ENCODE measurements at places on chromosomes 6 and 20.

DNA sequence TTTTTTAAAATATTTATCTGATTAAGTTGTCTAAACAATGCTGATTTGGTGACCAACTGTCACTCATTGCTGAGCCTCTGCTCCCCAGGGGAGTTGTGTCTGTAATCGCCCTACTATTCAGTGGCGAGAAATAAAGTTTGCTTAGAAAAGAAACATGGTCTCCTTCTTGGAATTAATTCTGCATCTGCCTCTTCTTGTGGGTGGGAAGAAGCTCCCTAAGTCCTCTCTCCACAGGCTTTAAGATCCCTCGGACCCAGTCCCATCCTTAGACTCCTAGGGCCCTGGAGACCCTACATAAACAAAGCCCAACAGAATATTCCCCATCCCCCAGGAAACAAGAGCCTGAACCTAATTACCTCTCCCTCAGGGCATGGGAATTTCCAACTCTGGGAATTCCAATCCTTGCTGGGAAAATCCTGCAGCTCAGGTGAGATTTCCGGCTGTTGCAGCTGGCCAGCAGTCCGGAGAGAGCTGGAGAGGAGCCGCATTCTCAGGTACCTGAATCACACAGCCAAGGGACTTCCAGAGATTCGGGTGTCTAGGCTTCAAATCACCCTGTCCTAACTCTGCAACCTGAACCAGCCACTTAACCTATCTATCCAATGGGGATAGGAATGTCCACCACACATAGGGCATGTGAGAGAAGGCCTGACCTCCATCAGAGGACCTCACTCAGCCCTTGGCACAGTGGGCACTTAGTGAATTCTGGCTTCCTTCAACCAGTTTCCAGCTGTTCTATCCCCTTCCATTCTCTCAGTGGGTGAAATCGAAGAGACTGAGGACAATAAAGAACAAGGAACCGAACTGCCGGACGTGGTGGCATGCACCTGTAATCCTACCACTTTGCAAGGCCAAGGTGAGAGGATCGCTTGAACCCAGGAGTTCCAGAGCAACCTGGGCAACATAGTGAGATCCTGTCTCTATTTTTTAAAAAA is 3.1 kb downstream of the TNF start:
- DNase-seq = no peak

- no peak for DNase-seq
Measured at GRCh38 chr6:107735906-107736635, 88.0 kb downstream of the SCML4 start.

DNA sequence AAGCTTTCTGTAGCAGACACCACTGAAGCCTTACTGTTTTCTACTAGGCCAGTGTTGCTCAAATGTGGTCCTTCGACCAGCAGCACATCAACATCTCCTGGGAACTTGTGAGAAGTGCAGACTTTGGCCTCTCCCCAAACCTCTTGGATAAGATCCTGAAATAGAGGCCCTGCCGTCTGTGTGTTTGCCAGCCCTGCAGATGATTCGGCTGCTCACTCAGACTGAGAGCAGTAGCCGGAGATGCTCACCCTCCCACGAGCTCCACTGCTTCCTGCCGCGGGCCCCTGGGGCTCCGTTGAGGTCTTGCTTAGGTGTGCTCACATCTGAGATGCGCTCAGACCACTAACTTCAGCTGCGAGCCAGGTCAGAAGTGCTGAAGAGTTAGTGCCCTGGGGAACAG is 129.5 kb upstream of the SSTR4 start:
- no peak for DNase-seq

GRCh38 chr20:45346291-45346718 is 1.9 kb downstream of the SDC4 start:
- DNase-seq = no peak

GRCh38 chr6:25156123-25156522 is 123.1 kb upstream of the CARMIL1 start:
- DNase-seq = no peak

DNA sequence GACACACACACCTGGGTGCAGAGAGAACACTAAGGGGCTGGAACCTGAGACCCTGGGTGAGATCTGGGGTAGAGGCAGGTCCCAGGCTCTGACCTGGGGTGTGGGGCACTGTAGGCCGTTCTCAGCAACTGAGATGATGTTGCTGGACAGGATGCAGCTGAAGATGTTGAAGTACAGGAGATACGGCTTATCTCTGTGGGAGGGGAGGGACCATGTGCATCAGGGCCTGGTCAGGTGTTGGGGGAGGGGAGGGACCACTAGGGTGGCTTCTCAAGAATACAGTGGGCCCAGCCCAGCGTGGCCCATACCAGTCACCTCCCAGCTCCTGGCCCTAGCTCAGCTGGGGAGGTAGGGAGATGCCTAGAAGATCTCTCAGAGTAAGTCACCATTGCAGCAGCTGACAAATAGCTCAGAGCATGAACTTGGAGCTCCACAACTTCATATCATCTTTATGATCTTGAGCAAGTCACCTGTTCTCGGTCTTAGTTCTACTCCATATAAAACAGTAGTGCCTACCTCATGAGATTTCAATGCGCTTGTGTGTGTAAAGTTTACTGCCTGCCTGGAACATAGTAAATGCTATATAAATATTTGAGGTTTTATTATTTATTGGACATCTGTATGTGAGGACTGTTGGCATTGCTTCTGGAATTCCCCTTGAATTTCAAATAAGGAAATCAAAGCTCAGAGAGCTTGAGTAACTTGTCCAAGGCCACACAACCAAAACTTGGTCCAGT is 3.8 kb downstream of the SLC44A4 start:
- no peak for DNase-seq

GRCh38 chr6:40735521-40735920 is 148.4 kb upstream of the LRFN2 start:
- DNase-seq = no peak

DNA sequence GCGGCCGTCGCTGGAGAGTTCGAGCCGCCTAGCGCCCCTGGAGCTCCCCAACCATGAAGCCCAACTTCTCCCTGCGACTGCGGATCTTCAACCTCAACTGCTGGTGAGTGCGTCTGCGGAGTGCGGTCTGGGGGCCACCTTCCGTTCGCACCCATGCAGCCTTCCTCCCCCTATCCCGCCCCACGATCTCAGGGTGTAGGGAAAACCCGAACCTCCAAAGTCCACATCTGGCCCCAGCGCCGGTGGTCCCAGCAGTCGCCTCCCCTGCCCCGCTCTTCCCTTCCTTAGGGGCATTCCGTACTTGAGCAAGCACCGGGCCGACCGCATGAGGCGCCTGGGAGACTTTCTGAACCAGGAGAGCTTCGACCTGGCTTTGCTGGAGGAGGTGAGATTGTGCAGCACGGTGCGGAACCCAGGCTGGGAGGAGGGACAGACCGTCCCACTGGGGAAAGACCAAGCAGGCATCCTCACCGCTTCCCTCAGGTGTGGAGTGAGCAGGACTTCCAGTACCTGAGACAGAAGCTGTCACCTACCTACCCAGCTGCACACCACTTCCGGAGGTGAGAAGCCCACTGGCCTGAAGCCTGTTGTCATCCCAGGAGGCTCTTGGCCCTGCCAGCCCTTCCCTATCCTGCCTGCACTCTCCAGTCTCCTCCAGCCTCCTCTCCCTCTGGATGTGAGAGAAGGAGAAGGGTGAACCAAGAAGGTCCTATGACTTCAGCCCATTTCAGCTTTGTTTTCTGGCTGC is 719 bp downstream of the SMPD2 start:
- no peak for DNase-seq

GRCh38 chr20:54525916-54526590 is 50.7 kb downstream of the DOK5 start:
- no peak for DNase-seq

DNA sequence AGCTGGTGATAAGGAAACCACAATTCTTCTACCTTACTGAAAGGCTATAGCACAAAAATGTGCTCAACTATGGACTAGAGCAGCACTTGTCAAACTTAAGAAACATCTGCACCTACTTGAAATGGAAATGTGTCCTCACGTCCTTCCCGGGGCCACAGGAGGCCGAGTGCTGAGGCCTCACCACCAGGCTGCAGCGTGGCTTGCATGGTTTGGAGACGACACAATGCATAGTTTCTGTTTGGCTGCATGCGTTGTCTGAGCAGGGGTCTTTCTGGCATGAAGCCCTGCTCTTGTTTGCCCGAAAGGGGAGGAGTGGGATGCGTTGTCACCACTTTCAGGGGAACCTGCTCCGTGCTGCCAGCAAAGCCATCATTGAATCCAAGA is 228.8 kb downstream of the TTLL2 start:
- DNase-seq = no peak

GRCh38 chr20:63027922-63028389 is 21.2 kb upstream of the BHLHE23 start:
- no peak for DNase-seq

- no peak for DNase-seq
Measured at GRCh38 chr6:134634966-134635365, 314.9 kb downstream of the ALDH8A1 start.

- DNase-seq = no peak
Measured at GRCh38 chr20:47360297-47361056, 4.0 kb upstream of the ZMYND8 start.

- DNase-seq = no peak
Measured at GRCh38 chr6:110786271-110786670, 29.0 kb downstream of the CDK19 start.

DNA sequence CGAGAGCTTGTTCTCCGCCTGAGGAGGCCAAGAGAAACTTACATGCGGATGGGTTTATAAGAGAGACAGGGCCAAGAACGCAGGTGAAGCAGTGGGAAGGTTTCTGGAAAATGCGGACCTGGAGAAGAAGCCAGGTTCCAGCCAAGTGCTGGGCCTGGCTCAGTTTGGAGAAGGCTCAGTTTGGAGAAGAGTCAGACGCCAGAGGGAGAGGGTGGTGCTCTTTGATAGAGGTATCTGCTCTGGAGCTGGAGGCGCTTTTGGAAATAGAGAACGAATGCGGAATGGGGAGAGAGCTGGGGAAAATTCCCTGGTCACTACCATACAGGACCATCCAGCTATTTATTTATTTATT is 753 bp downstream of the RSPH9 start:
- no peak for DNase-seq

GRCh38 chr20:50646483-50646996 is 44.8 kb downstream of the RIPOR3 start:
- no peak for DNase-seq

DNA sequence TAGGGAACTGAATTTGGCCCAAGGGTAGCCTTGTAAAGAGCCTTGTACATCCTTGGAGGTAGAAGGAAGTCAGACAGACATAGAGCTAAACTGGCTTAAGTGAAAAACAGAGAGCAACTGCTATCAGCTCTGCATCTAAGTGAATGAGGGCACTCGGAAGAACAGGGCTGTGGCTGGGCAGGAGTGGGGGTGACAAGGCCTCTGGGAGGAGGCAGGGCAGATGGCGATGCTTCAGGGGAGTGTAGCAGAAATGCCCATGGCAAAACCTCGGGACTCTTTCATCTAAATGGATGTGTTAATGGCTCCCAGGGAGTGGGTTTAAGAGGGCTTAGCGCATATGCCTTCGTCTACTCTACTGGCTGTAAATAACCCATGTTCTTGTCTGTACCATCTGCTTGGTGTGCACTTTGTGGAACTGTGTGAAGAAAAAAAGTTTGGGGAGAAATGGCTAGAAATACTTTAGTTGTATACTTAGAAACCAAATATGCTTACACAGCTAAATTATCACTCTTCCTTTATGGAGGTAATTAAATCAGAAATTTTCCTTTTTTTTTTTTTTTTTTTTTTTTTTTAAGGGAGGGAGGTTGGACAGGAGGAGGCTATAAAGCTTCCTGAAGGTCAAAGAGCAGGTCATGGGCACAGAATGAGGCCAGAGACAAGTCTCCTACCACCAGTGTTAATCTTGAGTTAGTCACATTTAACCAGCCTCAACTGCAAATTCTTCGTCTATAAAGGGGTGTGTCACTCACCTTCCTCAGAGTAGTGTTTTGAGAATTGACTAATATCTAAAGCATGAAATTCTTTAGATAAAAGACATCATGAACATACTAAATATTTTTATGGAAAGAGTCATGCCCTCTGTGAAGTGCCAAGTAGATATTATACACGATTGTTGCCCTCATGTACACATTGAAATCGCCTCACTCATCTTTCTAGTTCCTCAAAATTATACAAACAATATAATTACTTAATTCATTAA is 60.9 kb downstream of the FYN start:
- no peak for DNase-seq

- DNase-seq = no peak
Measured at GRCh38 chr6:63352069-63352543, 32.3 kb upstream of the LGSN start.

- DNase-seq = no peak
Measured at GRCh38 chr20:39004508-39004907, 42.4 kb downstream of the DHX35 start.

GRCh38 chr6:147216915-147217314 is 12.7 kb downstream of the STXBP5 start:
- no peak for DNase-seq

DNA sequence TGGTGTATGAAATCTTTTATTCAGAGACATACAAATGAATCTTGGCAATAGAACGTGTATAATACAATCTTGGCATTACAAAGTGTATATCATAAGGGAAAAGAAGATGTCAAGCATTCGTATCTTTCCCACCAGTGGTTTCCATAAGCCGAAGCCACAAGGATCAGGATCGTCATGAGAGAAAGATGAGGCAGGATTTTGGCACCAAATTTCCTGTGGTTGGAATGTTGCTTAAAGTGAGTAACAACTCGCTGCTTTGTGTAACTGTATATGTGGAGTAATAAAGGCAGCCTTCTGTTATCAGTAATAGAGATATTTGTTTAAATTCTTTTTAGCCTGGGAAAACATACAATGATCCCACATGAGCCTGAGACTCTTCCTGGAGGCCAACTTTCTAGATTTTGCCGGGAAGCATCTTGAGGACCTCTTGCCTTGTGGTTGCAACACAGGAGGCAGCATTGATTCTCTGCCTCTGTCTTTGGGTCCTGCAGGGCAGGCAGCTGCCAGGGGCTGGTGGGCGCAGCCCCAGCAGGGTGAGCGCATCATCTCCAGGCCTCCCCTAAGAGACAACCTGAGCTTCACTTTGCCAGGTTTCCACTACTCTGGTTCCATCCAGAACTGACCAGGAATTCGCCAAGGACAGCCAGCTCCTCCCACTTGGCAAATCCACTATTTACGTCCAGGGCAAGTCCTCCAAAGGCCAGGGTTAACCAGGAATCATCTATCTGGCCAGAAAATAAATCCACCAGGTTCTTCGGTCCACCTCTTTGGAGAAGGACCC is 230.9 kb upstream of the SULF2 start:
- DNase-seq = no peak

GRCh38 chr20:44643596-44644229 is 7.8 kb downstream of the ADA start:
- DNase-seq = no peak

DNA sequence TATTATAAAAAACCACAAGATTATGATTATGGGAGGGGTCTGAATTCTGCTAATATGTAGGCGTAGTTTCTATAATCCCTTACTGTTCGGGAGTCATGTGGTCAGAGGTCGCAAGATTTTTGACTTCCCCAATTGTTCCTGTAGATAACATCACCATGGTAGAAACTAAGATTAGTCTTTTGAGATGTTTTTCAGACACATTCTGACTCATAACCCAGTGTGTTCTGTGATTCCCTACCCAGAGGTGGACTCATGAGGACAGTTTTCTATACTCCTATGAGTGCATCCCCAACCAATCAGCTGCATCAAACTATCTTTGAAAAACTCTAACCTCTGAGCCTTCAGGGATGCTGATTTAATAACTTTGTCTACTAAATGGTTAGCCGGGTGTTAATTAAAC is 175.5 kb downstream of the RFPL4B start:
- no peak for DNase-seq

Measured in stimulated activated CD8-positive, alpha-beta memory T cell treated with anti-CD3 and anti-CD28 coated beads, Interleukin-7, amount 100 ng/mL, for 48 hours (primary cell).